ENCODE measurements at places on chromosomes 5 and 9. TPM values are rescaled to one million over a fixed set of nuclear protein-coding genes. Genes with fewer than 3 reads are reported as not detected.

GRCh38 chr5:76337953-76338451, 65.1 kb upstream of the IQGAP2 start:
- DNase-seq: peak; percentile 75

- DNase-seq: peak; percentile 41
Observed at GRCh38 chr9:120742951-120743416, 28.7 kb upstream of the MEGF9 start.

- DNase-seq: no peak
Observed at GRCh38 chr5:140694276-140694675, 3.0 kb downstream of the HARS2 start.

DNA sequence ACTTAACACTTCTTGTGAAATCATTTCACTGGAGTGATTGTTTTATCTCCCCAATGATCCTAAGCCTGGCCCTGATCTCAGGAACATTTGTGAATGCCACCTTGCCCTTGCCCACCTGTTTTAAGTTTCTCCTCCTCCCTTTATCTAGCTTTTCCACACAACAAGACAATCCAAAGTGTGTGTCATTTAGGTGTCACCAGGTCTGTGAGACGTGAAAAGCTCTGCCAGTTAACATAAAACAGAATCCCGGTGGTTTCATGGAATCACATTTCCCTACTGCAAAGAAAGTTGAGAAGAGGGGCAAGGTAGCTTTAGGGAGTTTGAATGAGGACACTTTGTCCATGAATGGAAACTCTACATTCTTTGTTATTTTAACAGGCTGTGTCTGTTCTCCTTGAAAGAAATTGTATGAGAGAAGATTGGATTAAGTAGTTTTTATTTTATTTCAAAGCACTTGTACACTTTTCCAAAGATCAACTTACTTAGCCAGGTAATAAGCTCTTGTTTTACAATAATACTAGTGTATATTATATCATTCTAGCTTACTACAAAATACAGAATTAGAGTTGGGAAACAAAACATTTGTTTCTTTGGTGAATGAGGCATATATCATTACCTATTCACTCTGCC, 239.0 kb downstream of the ISL1 start:
- no peak for DNase-seq

GRCh38 chr9:33731142-33731541, 64.2 kb upstream of the PRSS3 start:
- DNase-seq: no peak

GRCh38 chr9:27386571-27387091, 89.7 kb upstream of the EQTN start:
- peak; percentile 71 for DNase-seq

GRCh38 chr5:131221888-131222287, 42.0 kb upstream of the CDC42SE2 start:
- peak; percentile 43 for DNase-seq

DNA sequence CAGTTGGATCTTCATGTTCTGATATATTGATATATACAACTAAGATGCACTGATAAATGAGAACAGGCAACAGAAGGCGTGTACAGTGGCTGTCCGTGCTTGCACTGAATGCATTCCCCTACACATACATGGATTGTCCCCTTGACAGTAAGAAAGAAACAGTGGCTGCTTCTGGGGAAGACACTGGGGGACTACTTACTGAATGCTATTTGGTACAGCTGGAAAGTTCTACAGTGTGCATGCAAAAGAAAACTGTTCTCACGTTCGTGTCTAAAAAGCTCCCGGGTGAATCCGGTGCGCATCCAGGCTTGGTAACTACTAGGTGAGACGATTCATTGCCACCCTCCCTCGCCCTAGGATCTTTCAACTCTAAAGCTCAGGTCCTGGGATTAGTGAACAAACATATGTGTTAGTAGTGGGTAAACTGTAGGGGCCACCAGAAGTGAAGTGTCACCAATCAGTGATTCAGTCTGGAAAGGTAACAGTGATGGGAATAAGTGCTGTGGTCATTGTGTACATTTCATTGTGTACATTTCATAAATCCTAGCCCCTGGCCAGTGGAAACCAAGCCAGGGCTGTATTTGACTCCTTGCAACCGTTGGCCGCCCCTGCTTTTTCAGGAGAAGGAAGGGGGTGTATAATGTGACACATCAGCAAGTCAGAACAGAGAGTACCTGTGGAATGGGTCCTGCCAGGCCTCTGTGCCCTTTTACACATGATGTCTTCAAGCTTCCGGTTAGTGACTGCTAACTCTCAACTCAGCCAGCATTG, 46.3 kb upstream of the BOD1 start:
- DNase-seq: no peak

Gene SPATA31D4
- polyA plus RNA-seq: not detected

Gene MYMK
- polyA plus RNA-seq: not detected

Gene MYOZ3
- polyA plus RNA-seq: not detected

Gene KLHL9
- polyA plus RNA-seq: 7.1 TPM

Gene CDH9
- not detected for polyA plus RNA-seq

Gene TERT
- not detected for polyA plus RNA-seq

Gene CDC14B
- 5.2 TPM for polyA plus RNA-seq

Measured in mammary epithelial cell (primary cell).